Colonic mucosa (tissue), 4 donors: ENCODE measurements at places on chromosomes 12 and 14. TPM values are rescaled to one million over a fixed set of nuclear protein-coding genes. Genes with fewer than 3 reads are reported as not detected.

The SRGAP1 gene
- total RNA-seq, result 9.8 TPM

The MYH7 gene
- 1.2 TPM for total RNA-seq

The KRT3 gene
- total RNA-seq, result not detected

The PTCSC3 gene
- not detected for total RNA-seq

The CCDC60 gene
- total RNA-seq, result 1.3 TPM

The C14orf39 gene
- not detected for total RNA-seq

The GPR137C gene
- 0.79 TPM for total RNA-seq

The RTN1 gene
- 4.7 TPM for total RNA-seq

The RNASE7 gene
- 0.16 TPM for total RNA-seq

The MGP gene
- total RNA-seq, result 180 TPM

The RNASE3 gene
- total RNA-seq, result not detected
